NK-92 treated with Interleukin-12 subunit alpha and Interleukin-12 subunit beta, amount 100 ng/mL, for 24 hours (cell line): ENCODE measurements at places on chromosomes 12 and 14.
A peak's percentile ranks its signal among the peaks of the same experiment; 100 is the strongest.

DNA sequence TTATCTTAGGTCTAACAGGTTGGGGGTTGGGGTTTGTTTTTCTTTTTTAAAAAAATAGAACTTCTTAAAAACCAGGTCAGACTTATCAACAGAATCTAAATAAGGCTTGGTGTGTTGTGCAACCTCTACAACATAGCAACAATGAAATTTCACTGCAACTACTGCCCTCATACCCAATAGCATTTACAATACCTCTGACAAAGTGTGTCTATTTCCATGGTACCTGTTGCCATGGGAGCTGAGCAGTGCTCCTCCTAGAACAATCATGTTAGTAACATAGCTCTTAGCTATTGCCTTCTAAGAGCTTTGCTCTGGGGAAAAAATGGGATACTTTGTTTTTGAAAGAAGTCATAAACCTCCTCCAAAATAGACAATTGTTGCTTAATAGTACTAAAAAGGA is 103.3 kb upstream of the CCDC175 start:
- DNase-seq = no peak

GRCh38 chr14:100267990-100268389 is 29.0 kb downstream of the YY1 start:
- DNase-seq = no peak

DNA sequence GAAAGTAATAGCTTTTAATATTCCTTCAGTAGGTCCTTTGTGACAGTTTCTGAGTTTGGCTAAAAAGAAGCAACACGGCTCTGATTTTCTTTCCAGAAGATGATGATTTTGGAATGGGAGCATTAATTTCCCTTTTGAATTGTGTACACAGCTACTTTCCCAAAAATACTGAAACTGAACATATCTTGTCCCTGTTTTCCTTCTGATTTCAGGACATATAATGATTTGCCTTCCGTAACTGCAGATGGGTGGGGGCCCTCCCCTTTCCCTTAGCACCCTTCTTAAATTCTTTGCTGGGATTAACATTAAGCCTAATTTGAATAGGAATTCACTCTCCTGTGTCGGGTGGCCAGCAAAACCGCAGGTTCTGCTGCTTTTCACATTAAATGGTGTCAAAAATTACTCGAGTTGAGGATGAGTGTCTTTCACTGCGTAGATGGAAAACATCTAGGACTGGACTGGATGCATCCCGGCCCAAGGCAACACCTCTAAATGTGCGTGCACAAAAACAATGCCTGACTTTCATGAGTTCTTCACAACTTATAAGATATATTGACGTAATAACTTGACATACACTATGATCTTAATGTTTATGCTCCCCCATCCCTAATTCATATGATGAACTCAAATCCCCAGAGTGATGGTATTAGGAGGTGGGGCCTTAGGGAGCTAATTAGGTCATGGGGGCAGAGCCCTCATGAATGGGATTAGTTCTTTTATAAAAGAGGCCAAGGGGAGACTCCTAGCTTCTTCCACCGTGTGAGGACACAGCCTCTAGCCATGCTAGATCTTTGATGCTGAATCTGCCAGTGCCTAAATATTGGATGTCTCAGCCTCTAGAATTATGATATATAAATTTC is 158.1 kb downstream of the AEBP2 start:
- no peak for DNase-seq

DNA sequence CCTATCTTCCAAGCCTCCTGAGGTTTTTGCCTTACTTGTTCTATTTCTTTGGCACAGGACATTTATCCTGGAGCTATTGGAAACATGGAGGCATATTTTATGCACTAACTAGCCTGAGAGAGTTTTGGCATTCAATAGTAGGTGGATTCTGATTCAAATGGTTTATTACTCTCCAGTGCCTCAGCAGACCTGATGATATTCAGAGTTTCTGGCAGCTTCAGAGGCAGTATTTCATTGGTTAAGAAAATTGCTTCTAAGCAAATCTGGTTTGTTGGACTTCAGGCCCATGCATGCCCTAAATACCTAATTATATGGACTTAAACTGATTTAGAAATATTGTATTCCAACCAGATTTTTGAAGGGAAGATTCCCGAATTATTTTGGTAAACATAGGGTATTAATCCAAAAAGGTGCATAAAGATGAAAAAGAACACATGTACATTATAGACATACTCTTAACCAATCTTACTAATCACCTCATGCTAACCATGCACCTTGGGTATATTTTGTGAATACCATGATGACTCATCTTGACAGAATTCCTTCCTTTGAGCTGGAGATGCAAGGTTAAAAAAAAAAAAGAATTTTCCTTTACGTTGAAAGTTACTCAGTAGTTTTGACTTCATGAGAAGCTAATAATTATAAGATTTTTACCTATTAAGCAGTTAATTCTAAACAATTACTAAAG is 44.3 kb upstream of the KTN1 start:
- no peak for DNase-seq

GRCh38 chr14:26730929-26731618 is 133.2 kb upstream of the NOVA1 start:
- DNase-seq = no peak

DNA sequence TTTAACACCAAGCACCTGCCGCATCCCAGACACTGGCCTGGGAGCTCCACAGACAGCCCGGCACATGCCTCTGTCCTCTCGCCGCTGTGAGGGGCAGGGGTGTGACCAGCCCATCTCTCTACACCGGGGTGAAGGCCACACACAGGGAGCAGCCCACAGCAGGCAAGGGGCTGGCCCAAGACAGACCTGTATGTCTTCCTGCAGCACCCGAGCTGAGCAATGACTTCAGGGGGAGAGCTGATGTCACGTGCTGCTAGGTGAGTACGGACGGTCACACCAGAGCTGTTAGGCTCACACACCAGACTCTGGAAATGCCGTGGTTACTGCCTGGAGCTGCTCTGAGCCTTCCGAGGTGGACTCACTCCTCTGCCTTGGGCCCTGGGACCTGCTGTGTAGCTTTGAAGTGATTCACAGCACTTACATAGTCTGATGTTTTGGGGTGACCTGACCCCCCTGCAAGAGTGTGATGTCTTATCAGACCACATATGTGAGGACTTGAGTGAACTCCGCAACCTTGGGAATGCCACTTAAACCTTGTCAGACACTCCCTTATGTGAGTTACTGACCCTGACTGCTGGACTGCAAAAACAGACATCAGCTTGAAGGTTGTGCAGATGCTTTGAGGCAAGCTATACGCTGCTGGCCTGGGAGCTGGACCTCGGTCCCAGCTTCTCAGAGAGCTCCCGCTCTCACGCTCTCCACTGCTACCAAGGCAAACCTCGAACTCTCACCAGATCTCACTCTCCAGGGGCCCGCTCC is 1.8 kb downstream of the XRCC3 start:
- DNase-seq = no peak

- DNase-seq = peak; percentile 52
Measured at GRCh38 chr12:47832263-47832933, 12.7 kb upstream of the HDAC7 start.

DNA sequence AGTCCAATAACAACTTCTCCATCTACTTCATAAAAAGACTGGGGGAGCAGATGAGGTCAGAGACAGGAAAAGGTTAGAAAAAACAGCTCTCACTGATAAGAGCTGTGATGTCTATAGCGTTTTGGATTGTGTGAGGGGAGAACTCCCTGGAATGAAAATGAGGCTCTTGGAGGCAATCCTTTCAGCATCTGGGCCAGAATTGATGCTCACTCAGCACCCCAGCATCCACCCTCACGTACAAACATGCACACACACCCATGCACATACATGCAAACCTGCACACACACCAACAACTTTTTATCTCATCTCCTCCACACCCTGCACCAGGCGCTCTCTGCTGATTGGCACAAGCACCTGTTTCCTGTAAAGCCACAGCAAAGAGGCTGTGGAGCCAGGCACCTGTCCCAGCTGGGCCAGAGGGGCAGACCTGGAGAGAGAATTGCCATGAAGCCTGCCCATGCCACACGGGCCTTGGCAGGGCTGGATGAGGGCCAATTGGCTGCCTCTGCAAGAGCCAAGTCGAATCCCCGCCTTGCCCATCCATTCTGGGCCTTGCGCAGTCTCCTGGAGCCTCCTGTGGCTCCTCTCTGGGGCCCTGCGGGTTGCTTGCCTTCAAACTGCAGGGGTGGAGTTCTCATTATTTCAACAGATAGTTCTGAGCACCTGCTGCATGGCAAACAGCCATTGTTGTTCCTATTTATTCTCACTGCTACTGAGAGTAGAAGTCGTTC is 53.1 kb downstream of the SYNE3 start:
- DNase-seq = no peak

DNA sequence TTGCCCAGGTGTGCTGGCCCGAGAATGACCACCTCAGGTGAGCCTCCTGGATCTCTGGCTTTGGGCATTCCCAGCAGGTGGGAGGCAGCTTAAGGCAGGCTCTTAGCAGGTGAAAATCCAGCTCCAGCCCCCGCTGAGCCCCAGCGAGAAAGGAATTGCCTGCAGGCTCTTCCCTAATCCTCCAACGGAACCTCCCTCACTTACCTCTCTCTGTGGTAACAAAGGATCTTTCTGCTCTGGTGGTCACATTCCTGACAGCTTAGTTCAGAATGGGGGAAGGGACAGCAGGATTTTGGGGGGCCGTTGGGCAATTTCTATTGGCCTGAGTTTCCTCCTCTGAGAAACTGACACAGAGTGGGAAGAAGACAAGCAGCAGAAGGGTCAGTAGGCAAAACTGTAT is 116.0 kb upstream of the LHX5 start:
- DNase-seq = no peak

DNA sequence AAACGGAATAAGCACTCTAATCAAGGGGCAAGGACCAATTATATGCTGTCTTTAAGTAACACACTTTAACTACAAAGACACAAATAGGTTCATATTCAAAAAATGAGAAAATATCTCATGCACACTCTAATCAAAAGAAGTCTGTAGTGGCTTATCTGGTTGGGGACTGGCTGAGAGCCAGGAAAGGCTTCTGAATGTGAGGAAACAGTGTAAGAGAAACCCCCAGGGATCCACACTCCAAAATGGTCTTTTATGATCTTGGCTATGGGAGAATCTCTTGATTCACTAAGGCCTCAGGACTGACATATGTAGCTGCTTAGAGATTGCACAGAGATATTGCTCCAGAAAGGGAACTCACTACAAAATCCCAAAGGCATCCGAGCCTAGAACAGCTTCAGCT is 10.3 kb downstream of the CTSG start:
- no peak for DNase-seq

GRCh38 chr14:26873362-26873960 is 275.6 kb upstream of the NOVA1 start:
- no peak for DNase-seq

- DNase-seq = no peak
Measured at GRCh38 chr12:46084666-46085631, 94.6 kb upstream of the SCAF11 start.

GRCh38 chr12:11555195-11555594 is 94.3 kb upstream of the ETV6 start:
- no peak for DNase-seq

GRCh38 chr14:101851736-101852405 is 90.4 kb downstream of the PPP2R5C start:
- DNase-seq = no peak

DNA sequence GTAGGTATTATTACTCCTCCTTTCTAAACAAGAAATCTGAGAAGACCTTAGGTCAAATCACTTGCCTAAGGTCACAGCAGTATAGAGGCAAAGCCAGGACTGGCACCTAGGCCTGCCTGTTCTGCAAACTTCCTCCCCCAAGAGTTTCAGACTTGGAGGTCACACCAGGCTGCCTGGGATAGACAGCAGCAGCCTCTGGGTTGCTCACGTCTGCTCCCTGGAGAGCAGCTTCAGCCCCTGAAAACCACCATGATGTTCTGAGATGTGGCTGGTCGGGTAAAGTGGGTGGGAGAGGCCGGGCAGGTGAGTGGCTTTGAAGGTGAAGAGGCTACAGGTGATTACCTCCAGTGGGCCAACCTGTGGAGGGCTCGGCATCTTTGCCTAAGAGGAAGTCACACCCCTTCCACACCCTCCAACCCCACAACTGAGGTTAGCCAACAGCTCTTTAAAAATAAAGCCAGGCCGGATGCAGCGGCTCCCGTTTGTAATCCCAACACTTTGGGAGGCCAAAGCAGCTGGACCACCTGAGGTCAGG is 37.0 kb upstream of the PNMA1 start:
- no peak for DNase-seq

DNA sequence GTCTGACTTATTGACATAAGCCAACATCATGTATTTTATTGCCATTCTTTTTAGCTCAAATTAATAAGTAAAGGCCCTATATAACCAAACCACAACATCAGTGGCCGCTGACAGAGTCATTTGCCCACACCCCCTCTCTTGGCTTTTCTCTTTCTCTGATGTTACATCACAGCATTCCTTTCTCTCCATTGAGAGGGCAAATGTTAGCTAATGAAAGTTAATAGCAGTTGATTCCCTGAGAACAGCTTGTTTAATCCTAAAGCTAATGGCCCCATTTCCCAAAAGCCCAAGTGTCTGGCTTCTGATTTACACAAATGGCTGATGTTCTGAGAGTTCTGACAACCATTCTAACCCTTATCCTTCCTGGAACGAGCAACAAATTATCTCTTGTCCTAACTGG is 308.8 kb downstream of the SNAPC1 start:
- no peak for DNase-seq

- no peak for DNase-seq
Measured at GRCh38 chr12:54253240-54253639, 26.7 kb downstream of the CBX5 start.

DNA sequence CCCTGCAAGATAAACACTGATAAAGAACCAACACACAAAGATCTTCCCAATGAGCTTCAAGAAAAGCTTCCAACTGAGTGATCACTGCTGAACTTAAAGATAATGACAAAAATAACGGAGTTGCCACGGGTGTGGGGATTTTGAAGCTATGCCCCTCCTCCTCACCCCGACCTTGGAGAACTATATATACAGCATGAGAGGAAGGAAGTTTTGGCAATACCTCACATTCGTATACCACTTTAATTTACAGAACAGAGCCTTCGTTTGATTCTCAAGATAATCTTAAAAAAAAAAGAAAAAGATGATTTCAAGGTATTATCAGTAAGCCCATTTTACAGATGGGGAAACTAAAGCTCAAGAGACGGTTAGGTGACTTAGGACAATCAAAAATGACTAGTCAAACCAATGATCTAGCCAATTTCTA is 715 bp downstream of the NEK9 start:
- DNase-seq = no peak

DNA sequence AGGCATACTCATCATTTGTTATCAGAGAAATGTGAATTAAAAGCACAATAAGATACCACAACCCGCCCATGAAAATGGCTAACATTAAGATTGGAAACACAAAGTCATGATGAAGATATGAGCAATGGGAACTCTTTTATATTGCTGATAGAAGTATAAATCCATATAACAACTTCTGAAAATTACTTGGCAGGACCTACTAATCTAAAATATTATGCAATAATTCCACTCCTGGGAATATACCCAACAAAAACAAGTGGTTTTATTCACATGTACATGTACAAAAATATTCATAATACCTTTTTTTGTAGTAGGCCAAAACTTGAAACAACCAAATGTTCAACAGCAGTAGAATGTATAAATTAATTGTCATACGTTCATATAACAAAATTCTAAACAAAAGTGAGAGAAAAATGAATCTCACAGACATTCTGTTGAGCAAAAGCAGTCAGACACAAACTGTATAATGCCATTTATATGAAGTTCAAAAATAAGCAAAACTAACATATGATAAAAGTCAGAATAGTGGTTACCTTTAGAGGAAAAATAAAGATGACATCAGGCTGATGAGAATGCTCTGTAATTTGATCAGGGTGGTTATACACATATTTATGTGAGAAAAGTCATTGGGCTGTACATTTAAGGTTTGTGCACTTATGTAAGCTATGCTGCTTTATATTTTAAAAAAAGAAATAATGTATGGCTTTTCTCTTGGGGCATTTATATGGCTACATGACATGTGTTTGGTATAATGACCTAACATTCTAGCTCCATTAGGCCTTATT is 309.2 kb upstream of the KITLG start:
- no peak for DNase-seq

GRCh38 chr14:65349100-65349499 is 63.4 kb upstream of the FUT8 start:
- no peak for DNase-seq
